Brain microvascular endothelial cell (primary cell): ENCODE measurements at places on chromosomes 7 and 10.
A peak's percentile ranks its signal among the peaks of the same experiment; 100 is the strongest.

DNA sequence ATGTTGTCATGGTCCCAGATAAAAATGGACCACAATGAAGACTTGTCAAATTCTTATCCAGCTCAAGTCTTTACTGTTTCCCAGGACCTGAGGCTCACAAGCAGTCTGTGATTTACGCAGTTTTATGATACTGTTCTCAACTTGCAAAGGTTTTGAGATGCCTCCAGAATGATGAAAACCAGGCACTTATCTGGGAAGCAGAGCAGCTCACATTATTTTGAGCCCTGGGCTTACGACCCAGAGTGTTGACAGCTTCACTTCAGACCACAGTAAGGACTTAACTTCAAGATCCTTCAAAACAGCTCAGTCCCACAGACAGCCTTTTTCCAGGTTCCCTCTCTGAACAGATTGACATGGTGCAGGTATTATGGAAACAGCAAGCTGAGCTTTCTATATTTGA, 236.1 kb downstream of the RNLS start:
- no peak for DNase-seq

GRCh38 chr7:17448479-17449423, 150.3 kb downstream of the AHR start:
- DNase-seq = no peak

- no peak for DNase-seq
Measured at GRCh38 chr10:131781076-131781475, 119.7 kb upstream of the PPP2R2D start.

- DNase-seq = no peak
Measured at GRCh38 chr7:66629222-66630062, 761 bp downstream of the KCTD7 start.

DNA sequence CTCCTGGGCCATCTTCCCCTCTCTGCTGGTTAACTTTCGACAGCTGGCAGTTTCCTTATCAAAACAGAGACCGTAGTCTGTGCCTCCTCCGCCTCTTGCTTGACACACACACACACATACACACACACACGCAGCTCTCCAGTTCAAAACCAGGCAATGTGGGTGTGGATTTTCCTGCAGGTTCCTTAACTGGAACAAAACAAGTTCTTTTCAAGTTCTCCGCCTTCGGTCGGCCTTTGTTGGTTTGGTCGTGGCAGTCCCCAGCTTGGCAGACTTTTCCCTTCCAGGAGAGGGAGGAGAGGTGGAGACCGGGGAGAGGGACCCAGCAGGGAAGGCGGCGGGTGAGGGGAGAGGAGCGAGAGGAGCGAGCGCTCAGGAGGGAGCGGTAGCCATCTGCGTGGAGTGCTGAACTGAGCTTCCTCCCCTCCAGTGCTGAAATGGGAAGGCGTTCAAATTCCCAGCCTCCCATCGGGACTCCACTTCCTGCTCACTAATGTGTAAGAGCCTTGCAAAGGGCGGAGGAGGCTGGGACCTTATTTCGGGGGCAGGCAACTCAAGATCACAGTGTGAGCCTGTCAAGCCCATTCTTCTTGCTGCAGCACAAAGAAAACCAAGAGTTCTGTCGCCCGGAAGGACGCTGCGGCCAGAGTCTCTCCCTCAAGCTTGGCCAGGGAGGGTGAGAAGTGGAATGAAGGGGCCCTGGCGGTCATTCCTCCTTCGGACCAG, 120.6 kb downstream of the PRPF18 start:
- peak; percentile 85 for DNase-seq

- no peak for DNase-seq
Measured at GRCh38 chr10:106076496-106076895, 1088.0 kb downstream of the SORCS1 start.

- no peak for DNase-seq
Measured at GRCh38 chr7:129017933-129018538, 36.9 kb downstream of the TNPO3 start.

DNA sequence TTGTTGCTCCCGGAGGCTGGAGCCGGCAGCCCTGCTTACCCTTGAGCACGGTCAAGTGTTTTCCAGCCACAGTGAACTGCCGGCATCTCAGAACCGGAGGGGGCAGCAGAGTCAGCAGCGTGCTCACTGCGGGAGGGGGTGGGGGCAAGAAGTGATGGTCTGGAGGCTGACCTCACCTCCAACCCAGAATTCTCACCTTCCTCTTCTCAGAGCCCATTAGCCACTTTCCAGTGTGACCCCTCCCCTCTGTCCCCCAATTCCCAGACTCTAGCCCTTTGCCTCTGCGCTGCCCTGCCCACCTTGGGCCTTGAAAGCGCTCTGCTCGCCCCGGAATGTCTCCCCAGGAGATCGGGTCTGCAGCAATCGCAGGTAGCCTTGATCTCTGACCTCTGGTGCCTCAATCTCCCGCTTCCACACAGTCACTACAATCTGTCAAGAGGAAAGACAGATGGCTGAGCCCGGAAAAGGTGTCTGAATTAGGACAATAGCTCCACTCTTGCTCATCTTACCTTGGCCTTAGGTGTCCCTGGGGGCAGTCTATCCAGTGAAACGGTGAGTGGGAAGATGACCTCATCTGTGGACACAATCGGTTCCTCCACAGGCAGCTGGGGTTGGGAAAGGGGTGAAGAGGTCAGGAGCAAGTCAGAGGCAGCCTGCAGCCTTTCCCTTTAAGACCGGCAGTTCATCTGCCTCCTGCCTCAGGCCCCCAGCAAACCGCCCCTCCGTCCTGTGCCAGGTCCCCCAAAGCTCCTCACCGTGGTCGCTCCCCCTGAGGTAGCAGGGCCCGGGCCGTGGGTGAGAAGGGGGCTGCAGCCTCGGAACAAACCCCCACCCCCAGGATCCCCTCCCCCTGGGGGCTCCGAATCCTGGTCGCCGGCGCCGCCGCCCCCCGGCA, 942 bp downstream of the TRAPPC14 start:
- DNase-seq = no peak

- DNase-seq = peak; percentile 2
Measured at GRCh38 chr10:101495324-101495925, 92.6 kb downstream of the POLL start.

GRCh38 chr7:151379534-151380198, 30.2 kb downstream of the WDR86 start:
- DNase-seq = no peak

GRCh38 chr7:127404286-127405072, 12.0 kb upstream of the ZNF800 start:
- DNase-seq = no peak

DNA sequence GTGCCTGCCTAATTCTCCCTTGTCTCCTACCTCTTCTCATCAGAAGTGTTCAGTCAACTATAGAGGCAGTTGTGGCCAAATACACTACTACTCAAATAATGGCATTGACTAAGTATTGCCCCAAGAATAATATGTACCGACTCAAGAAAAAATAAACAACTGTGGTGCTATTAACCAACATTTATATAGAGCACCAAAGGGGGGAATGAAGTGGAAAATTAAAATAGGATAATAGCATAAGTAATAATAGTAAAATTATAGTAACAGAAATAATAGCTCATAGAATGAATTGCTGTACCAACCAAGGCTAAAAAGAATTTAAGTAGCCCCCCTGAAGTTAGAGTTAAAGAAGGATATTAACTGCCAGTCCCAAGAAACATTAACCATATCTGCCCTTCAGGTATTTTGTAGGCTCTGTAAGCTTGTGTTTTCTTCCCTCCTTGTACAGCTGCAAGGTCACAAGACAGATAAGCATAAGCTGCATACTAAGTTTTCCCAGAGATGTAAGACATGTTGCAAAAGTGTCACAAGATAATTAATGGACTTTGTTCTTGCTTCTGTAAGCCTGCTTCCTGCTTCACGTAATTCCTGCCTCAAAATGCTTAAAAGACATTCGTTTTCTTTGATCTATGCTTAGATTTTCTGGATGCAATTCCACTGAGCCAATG, 10.9 kb upstream of the CYREN start:
- DNase-seq = no peak

DNA sequence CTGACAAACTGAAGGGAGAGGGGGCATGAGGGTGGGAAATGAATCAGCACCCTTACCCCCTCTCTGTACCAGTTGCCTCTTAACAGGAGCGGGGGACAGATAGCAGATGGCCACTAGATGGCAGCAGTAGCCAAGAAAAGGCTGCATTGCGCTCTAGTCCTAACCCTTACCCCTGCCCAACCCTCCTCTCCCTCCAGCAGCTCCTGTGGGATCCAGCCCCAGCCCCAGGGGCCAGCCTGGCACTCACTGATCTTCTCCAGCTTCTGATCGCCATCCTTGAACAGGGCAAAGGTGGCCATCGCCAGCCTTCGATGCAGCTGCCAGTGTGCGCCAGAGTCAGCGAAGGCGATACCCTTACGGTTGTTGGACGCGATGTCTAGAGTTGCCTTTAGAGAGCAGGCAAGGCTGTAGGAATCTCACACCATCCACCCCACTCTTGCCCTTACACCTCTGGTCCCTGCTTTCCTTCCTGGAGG, 2.2 kb downstream of the CYP17A1 start:
- DNase-seq = peak; percentile 51

DNA sequence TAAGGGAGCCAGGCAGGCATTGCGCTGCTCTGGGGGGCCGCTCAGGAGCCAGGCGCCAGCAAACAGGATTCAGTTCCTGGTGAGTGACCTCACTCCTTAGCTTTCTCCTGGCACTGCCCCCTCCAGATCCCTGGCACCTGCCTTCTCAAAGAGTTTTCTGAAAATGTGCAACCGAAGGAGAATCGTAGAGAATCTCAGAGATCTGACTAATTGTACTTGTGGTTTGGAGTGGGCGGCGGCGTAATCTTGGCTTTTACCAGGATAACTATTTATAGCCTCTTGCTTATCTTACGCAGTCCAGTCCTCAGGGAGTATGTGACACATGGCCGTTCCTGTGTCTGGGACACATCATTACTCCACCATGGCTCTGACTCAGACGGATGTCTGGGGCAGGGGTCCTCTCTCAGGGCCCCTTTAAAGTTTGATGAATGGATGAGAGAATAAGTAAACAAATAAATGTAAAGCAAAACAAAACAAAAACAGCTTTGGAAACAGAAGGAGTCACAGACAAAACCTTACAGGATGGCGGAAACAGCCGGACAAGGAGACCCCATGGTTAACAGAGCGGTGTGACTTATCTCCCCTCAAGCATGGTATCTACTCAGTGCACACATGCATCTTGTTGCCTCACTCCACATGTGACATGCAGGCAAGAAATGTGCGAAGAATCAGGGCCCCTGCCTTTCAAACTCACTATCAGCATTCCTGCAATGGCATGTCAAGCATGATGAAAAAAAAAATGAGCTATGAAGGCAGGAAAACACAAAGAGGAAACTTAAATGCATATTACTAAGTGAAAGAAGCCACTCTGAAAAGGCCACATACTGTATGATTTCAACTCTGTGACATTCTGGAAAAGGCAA, 99.7 kb downstream of the TNS3 start:
- peak; percentile 96 for DNase-seq

DNA sequence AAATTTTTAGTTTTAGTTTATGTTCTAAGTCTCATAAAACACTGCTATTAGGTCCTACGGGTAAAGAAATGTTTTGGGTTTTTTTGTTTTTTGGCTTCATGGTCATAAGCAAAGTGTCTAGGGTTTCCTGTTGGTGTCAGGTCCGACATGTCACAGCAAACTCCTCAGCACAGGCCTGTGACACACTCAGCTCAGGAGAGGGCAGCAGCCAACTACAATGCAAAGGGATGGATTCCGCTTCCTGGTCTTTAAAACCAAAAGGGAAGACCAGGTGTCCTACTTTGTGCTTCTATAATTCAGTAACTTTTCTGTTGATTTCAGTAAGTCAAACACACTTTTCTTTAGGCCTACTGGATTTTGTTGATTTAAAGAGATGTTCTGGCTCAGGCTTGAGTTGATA, 83.8 kb upstream of the MACROH2A2 start:
- no peak for DNase-seq

DNA sequence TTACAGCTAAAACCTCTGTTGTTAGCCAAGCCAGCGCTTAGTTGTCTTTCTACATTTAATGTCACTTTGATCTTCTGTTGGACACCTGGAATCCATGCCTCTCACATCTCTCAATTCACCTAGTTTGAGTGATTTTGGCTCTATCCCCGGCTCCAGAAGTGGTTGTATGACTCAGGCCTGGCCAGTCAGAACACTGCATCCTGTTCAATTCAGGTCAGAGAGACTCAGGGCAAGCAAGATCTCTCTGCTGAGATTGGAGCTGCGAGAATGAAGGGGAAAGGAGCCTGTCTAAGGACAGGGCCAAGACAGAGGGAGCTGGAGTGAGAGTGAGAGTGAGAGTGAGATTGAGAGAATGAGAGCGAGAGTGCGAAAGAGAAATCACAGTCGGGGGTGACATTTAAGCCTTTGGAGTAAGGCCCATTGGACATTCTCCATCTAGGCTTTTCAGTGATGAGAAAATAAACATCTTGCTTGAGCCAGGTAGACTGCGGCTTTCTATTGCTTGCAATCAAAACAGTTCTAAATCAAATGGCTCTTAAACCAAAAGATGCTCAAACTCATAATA, 83.3 kb upstream of the DYNC1I1 start:
- DNase-seq = peak; percentile 20

- no peak for DNase-seq
Measured at GRCh38 chr10:49149881-49150280, 16.1 kb upstream of the FAM170B start.
